Activated naive CD8-positive, alpha-beta T cell treated with anti-CD3 and anti-CD28 coated beads, Interleukin-2, amount 50 U/mL, for 24 hours (primary cell): ENCODE measurements at places on chromosomes 7 and 10.

DNA sequence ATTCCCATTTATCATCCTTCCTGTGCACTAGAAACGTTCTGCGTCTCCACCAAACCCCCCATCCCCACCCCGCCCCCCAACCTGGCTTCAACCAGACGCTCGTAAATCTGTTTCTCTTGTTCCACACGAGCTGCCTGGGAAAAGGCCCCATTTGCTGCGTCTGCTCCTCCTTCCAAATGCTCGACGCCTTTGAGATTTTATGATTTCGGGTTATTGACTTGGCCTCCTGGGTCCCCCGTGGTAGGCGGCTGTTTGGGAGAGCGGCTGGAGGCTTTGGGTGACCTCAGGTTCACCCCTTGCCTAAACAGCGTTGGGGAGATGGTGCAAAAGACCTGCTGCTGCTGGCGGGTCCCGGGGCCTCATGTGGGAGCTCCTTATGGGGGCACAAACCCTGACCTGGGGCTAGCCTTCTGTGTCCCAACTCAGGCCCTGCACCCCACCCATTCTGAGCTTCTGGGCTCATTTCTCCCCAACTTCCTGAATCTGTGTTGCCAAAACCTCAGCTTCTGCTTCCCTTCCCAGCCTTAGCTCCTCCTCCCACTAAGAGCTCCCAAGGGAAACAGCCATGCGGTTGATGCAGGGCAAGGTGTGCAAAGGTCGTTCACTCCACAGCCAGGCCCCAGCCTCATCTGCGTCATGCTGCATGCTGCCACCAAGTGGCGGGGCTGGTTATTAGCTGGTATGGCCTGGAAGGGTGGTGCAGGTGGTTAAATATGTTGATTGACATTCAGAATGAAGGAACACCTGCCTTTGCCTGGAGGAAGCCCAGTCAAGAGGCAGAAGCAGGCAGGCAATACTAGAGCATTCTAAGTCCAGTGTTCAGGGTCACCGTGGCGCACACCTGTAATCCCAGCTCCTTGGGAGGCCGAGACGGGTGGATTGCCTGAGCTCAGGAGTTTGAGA, 49.1 kb upstream of the ELN start:
- DNase-seq: peak; percentile 34

GRCh38 chr10:101565936-101566332, 22.1 kb downstream of the POLL start:
- no peak for DNase-seq

GRCh38 chr7:80703272-80703671, 64.8 kb downstream of the CD36 start:
- DNase-seq: no peak

GRCh38 chr10:132141076-132141475, 45.7 kb upstream of the DPYSL4 start:
- DNase-seq: no peak

DNA sequence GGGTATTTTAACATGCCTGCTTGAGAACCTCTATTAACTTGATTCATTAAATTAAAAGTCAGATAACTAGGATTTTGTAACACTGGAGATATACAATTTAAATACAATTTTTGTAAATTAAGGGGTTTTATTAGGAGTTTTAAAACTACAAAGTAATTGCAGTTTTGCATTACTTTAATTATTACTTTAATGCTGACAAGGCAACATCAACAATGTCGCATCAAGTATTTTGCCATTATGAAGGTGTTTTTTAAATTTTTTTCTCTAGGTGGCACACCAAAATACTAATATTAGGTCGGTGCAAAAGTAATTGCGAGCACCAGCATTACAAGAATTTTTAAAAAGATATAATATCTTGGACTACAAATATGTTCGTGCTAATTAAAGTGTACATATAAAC, 513.4 kb downstream of the ANKRD7 start:
- DNase-seq: no peak

DNA sequence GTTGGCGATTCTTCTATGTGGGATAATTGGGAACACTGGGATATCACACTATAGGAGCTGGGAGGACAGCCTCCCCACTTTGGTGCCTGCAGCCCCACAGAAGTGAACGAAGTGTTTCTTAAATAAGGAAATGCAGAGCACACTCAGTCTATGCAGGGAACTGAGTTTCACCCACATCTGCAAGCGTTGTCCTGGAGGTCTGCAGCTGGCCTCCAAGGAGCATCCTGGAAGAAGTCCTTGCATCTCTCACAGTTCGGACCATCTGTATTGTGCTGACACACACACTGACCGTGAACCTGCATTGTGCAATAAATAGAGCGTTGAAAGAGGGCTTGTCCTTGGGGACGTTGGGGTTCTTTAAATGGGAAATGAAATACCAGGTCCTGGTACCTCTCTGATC, 25.8 kb downstream of the LAMB4 start:
- DNase-seq: no peak

DNA sequence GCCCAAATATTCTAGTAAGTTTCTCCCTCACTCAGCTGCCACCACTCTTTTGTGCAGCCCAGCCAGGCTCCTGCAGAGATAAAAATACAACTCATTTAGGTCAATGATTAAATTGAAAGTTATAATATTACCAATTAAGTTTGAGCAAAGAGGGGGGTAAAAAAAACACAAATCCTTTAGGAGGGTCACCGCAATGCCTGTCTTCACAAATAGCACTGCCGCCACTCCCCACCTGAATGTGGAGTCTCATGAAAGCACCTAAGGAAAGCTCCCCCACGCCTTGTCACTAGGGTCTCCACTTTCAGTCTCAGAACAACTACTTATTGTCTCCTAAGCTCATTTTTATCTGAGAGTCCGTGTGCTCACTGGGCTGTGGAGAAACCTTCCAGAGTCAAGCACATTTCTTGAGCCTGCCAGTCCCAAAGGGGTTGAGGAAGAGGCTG, 148.7 kb downstream of the FGFR2 start:
- no peak for DNase-seq

DNA sequence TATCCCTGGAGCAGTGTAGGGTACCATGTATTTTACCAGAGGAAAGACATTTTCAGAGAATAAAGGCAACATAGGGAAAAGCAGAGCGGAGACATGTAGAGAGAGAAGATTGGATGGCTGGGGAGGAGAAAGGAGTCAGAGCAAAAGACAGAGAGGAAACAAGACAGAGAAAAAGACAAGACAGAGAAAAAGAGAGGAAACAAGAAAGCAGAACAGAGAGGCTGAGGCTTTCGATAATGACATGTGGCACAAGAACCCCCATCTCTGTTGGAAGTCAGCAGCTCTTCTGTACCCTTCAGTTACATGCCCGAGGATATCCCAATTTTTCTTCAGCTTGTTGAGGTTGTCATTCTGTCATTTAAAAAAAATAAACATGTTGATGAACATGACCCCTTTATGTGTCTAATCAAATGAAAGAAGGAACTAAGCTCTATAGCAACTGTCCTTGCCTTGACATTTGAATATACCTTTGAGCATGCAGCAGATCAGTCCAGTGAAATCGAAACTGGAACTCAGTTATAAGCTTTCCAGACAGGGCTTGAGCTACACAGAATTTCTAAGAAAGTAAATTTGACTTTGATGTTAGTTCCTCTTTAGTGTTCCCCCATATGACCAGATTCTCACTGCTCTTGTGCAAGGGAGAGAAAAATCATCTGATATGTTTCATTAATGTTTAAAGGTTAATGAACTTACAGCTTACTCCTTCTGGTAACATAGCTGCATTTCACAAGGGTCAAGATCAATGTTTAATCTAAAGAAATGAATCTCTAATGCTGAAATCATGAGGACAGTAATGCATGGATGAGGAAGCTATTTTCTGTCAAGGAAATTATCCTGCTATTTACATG, 75.1 kb upstream of the SP4 start:
- DNase-seq: no peak
